Fibroblast of lung (primary cell): ENCODE measurements at places on chromosomes 6 and 20. TPM values are rescaled to one million over a fixed set of nuclear protein-coding genes. Genes with fewer than 3 reads are reported as not detected.

The ULBP2 gene
- 1.0 and 1.8 TPM in 2 replicates for total RNA-seq

The FOXS1 gene
- total RNA-seq: under 0.01 TPM in 1 of 2 replicates, not detected in the other

The RBPJL gene
- not detected in 2 replicates for total RNA-seq

The MOCS1 gene
- total RNA-seq: 16.7 and 21.8 TPM in 2 replicates

The HSPA1A gene
- 70.0 and 111 TPM in 2 replicates for total RNA-seq

The HSPA1L gene
- 2.1 and 3.1 TPM in 2 replicates for total RNA-seq

The ENPP4 gene
- total RNA-seq: 3.6 and 4.0 TPM in 2 replicates

The ZNF831 gene
- not detected in 2 replicates for total RNA-seq

The ZBP1 gene
- not detected in 2 replicates for total RNA-seq

The MUC21 gene
- not detected in 2 replicates for total RNA-seq

The OTOR gene
- total RNA-seq: not detected in 2 replicates

The FNDC11 gene
- total RNA-seq: 1.0 and 1.7 TPM in 2 replicates

The SCRT2 gene
- not detected in 2 replicates for total RNA-seq

The LAMA5 gene
- 47.0 and 81.6 TPM in 2 replicates for total RNA-seq

The TRIM15 gene
- total RNA-seq: not detected in 2 replicates

The LBP gene
- under 0.01 and 0.17 TPM in 2 replicates for total RNA-seq

The NTSR1 gene
- under 0.01 and 0.33 TPM in 2 replicates for total RNA-seq

The JARID2 gene
- 3.9 and 5.0 TPM in 2 replicates for total RNA-seq

The MRPL14 gene
- 53.7 and 60.6 TPM in 2 replicates for total RNA-seq

The RNF144B gene
- 0.26 and 0.83 TPM in 2 replicates for total RNA-seq

The NXT1 gene
- 17.2 and 20.0 TPM in 2 replicates for total RNA-seq

The TAF4 gene
- 2.8 and 3.0 TPM in 2 replicates for total RNA-seq

The CALHM4 gene
- not detected in 2 replicates for total RNA-seq

The FKBP1C gene
- 0.26 and 0.99 TPM in 2 replicates for total RNA-seq

The OPN5 gene
- not detected in 2 replicates for total RNA-seq

The OR12D2 gene
- total RNA-seq: not detected in 2 replicates

The SEC63 gene
- 25.7 and 34.2 TPM in 2 replicates for total RNA-seq

The MOG gene
- total RNA-seq: not detected in 2 replicates

The IL17F gene
- total RNA-seq: not detected in 2 replicates

The KCNB1 gene
- under 0.01 TPM in 2 replicates for total RNA-seq

The GHRH gene
- total RNA-seq: not detected in 2 replicates

The SYTL3 gene
- total RNA-seq: 2.8 and 4.6 TPM in 2 replicates

The BPIFB4 gene
- total RNA-seq: not detected in 2 replicates

The DNAH8 gene
- total RNA-seq: under 0.01 TPM in 2 replicates

The TFAP2C gene
- not detected in 2 replicates for total RNA-seq

The NHLRC1 gene
- 3.1 and 3.5 TPM in 2 replicates for total RNA-seq

The CNKSR3 gene
- total RNA-seq: 3.9 and 14.0 TPM in 2 replicates

The HTR1E gene
- not detected in 2 replicates for total RNA-seq
